Gastroesophageal sphincter (tissue), 4 donors: ENCODE measurements at places on chromosomes 2 and 18. TPM values are rescaled to one million over a fixed set of nuclear protein-coding genes. Genes with fewer than 3 reads are reported as not detected.

UGT1A8 gene
- total RNA-seq, result not detected

TFCP2L1 gene
- total RNA-seq, result 5.7 TPM

GRCh38 chr2:176068419-176068832 is 15.3 kb downstream of the EVX2 start:
- no peak for ATAC-seq

ANKRD36 gene
- 37.0 TPM for total RNA-seq

POTEI gene
- not detected for total RNA-seq

DNA sequence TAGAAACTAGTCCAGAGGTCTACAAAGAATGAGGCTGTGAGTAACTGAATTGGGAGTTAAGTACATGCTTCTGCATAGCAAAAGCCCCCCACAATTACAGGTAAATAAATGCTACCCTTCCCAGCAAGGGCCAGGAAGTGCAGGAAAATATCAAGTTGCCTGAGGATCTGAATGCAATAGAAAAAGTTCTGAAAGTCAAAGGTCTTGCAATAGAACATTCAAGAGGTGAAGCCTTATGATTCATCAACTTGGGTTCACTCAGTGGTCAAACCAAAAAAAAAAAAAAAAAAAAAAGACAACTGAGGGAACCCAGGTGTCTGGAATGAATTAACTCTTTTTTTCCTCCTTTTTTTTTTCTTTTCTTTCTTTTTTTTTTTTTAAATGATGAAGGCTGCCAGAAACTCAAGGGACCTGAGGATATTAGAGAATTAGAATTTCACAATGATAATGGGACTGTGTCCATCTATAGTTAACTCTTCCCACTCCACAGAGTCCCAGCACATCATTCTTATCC is 42.9 kb upstream of the RFX8 start:
- ATAC-seq, result peak; percentile 34

DNA sequence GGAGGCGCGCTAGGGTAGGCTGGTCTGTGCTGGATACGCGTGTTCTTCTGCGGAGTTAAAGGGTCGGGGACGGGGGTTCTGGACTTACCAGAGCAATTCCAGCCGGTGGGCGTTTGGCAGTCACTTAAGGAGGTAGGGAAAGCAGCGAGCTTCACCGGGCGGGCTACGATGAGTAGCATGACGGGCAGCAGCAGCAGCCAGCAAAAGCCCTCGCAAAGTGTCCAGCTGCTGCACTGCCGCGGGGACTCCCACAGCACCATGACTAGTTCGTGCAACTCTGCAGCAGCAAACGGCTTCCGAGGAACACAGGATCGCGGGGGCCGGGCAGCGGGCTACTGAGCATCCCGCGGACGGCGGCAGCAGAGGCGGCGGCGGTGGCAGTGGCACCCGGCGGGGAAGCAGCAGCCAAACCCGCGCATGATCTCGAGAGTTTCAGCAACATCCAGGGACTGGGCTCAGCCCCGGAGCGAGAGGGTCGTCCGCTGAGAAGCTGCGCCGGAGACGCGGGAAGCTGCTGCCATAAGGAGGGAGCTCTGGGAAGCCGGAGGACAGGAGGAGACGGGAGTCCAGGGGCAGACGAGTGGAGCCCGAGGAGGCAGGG is 368 bp downstream of the TMEFF2 start:
- peak; percentile 16 for ATAC-seq

GRCh38 chr18:57023275-57023882 is 123.5 kb upstream of the BOD1L2 start:
- ATAC-seq, result no peak

- ATAC-seq, result peak; percentile 63
Measured at GRCh38 chr2:25664183-25664964, 9.0 kb downstream of the DTNB start.

- peak; percentile 86 for ATAC-seq
Measured at GRCh38 chr2:240997856-240998705, at the start of gene SNED1. SNED1 (plus strand) TSS chr2:240998618; CDS start chr2:240998838, 220 bp downstream.

DNA sequence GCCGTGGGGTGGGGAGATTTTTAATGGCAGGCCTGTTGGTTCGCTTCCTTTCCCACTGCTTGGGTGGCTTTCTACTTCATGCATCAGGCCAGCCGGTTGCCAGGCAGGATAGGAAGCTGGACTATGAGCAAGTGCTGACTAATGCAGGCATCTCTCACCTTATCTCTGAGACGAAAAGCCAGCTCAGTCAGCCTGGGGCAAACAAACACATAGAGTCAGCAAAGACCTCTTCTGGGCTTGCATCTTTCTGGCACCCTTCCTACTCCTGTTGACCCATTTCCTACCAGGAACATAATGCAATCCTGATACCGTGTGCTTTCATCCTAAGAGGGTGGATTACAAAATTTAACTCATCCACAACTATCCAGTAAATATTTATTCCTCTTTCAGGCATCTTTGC is 416.6 kb upstream of the MEX3C start:
- no peak for ATAC-seq

- ATAC-seq, result no peak
Measured at GRCh38 chr2:74617122-74617521, 31.0 kb downstream of the M1AP start.

DNA sequence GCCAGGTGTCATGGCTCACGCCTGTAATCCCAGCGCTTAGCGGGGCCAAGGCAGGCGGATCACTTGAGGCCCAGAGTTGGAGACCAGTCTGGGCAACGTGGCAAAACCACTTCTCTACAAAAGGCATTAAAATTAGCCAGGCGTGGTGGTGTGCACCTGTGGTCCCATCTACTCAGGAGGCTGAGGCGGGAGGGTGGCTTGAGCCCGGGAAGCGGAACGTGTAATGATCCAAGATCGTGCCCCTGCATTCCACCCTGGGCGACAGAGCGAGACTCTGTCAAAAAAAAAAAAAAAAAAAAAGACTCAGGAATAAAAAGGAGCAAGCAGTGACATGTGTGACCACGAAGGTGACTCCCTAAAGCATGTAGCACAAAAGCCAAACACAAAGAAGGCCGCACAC is 50.1 kb upstream of the SALL3 start:
- ATAC-seq, result no peak

DNA sequence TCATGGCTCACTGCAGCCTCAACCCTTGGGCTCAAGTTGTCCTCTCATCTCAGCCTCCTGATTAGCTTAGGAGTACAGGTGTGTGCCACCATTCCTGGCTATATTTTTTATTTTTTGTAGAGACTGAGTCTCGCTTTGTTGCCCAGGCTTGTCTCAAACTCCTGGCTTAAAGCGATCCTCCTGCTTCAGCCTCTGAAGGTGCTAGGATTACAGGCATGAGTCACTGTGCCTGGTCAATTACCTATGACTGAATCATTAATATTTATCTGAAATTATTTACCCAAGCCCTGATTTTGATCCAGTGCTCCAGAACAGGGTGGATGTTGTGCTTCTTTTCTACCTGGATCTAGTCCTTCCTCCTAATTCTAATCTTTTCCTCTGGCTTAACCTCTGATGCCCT is 87.8 kb downstream of the MAP2 start:
- ATAC-seq, result no peak

ZNF532 gene
- 114 TPM for total RNA-seq

DNA sequence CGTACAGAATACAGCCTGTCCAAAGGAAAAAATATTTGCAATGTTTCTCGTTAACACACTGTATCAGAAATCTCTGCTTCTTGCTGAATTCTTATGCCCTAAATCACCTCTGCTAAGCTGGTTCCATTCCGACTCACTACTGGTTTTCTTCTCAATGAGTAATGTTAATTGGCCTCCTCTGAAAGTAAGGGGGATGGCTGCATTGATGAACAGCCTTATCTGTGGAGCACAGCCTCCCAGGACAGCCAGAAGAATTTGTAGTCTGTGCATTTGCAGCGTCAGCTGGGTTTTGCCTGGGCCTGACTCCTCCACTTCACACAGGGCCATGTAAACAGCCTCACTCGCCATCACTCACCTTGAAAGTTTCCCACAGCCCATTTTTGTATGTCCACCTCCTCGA is 127.7 kb downstream of the RNF152 start:
- no peak for ATAC-seq

DNA sequence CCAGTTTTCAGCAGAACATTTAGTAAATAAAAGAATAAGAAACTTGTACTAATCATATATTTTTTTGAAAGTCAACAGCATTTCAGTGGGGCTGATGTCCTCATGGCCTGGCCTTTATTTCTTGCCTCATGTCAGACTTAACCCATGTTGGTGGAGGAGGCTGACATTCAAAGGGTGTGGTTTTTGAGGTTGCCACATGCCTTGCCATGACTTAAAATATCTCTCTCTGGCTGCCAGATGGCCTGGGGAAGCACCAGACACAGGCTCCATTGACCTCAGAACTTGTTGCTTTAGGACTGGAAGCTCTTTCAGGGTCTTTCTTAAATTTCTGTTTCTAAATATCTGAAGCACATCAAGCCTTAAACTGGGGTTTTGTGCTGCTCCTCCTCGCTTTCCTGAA is 32.5 kb upstream of the CD28 start:
- peak; percentile 28 for ATAC-seq

DNA sequence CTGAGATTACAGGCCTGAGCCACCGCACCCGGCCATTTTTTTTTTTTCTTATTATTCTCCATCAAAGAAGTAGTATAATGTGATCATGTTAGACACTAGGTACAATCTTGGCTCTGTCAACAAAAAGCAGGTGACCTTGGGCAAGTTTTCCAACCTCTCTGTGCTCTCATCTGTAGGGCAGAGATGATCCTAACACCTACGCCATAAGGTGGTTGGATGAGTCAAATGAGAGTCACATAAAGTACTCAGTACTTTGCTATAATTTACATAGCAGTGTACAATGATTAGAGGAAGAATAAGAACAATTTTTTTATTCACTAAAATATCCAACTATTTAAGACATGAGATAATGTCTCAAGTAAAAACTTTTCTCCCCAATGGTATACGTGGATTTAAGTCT is 128.6 kb downstream of the TGIF1 start:
- ATAC-seq, result no peak

CHRNG gene
- not detected for total RNA-seq

- no peak for ATAC-seq
Measured at GRCh38 chr2:121907928-121908327, 152.5 kb downstream of the TSN start.

FAM237A gene
- not detected for total RNA-seq

GRCh38 chr2:124822516-124822915 is 797.4 kb downstream of the CNTNAP5 start:
- no peak for ATAC-seq

UBE2E3 gene
- total RNA-seq, result 29.9 TPM

ANKRD30B gene
- not detected for total RNA-seq

DNA sequence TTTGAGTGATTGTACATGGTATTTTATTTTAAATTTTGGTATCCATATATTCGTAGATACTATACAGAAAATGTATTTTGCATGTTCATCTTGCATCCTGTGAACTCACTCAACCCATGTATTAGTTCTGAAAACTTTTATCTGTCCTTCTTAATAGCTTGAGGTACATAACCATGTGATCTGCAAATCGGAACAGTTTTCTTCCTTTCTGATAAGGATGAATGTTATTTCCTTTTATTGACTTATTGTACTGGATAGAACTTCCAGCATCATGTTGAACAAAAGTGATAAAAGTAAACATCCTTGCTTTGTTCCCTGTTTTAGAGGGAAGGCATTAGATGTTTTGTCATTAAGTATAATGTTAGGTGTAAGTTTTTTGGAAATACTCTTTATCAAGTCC is 554.7 kb downstream of the GALR1 start:
- ATAC-seq, result no peak

DNA sequence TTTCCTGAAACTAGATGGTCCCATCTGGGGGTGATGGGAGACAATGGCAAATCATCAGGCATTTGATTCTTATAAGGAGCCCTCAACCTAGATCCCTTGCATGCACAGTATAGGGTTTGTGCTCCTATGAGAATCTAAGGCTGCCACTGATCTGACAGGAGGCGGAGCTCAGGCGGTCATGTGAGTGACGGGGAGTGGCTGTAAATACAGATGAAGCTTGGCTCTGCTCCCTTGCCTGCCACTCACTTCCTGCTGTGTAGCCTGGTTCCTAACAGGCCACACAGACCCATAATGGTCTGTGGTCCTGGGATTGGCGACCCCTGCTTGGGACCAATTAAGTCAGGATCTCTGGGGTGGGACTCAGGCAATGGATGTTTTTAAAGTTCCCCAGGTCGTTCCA is 293.4 kb downstream of the ZNF521 start:
- no peak for ATAC-seq
